Breast epithelium (tissue), 4 donors: ENCODE measurements at places on chromosomes 13 and 19. TPM values are rescaled to one million over a fixed set of nuclear protein-coding genes. Genes with fewer than 3 reads are reported as not detected.
A peak's percentile ranks its signal among the peaks of the same experiment; 100 is the strongest.

DNA sequence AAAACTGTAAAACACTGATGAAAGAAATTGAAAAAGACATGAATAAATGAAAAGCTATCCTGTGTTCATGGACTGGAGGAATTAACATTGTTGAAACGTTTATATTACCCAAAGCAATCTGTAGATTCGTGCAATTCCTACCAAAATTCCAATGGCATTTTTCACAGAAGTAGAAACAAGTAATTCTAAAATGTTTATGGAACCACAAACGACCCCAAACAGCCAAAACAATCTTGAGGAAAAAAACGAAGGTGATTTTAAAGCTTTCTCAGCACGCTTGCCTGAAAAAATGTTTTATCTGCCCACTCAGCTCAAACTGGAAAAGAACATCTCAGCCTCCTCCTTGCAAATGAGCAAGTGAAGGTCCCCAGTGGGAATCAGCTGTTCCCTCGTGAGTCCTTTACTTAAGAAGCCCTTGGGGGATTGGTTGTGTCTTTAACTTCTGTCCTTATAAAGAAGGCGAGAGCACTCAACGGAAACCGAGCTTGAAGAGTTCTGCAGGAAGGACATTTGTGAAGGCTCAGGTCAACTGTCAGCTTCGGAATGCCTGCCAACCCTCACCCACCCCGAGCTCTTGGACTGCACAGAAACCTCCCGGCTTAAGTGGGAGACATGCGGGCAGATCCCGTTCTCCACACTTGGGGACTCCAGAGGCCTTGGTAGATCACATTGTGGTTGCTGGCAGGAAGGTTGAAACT, 256.0 kb upstream of the IRS2 start:
- no peak overlapping the region for H3K4me3 ChIP-seq
- H3K4me1 ChIP-seq = no peaks in the 10 kb centered on the region
- H3K36me3 ChIP-seq = no peaks in the 10 kb centered on the region

GRCh38 chr13:99203601-99204579, 3.2 kb downstream of the UBAC2 start:
- no peaks in the 10 kb centered on the region for H3K4me1 ChIP-seq
- no peak overlapping the region for H3K4me3 ChIP-seq
- H3K36me3 ChIP-seq = no peaks in the 10 kb centered on the region
- no peaks in the 10 kb centered on the region for H3K27me3 ChIP-seq

DNA sequence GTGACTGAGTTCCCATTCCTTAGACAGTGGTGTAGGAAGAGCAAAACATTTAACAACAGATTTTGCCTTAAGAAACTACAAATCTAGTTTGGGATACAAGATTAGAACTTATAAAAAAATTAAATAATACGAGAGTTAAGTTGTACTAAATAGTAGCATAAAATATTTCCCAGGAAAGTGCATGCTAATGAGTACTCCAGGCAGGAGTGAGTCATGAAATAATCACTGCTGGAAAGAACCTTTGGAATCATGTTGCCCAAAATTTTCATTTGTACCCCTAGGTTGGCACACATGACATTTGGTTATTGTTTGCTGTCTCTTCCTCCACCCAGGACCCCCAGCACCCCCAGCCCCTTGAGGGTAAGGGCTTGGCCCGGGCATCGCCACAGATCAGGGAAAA, 26.3 kb upstream of the KL start:
- H3K27me3 ChIP-seq = no peaks in the 10 kb centered on the region
- H3K4me3 ChIP-seq = no peak overlapping the region
- no peak overlapping the region for H3K27ac ChIP-seq

Gene CALR
- 301 TPM for total RNA-seq

Gene ICAM5
- 1.3 TPM for total RNA-seq

Gene PCP2
- 6.7 TPM for total RNA-seq

Gene ZNF579
- total RNA-seq = 1.6 TPM

DNA sequence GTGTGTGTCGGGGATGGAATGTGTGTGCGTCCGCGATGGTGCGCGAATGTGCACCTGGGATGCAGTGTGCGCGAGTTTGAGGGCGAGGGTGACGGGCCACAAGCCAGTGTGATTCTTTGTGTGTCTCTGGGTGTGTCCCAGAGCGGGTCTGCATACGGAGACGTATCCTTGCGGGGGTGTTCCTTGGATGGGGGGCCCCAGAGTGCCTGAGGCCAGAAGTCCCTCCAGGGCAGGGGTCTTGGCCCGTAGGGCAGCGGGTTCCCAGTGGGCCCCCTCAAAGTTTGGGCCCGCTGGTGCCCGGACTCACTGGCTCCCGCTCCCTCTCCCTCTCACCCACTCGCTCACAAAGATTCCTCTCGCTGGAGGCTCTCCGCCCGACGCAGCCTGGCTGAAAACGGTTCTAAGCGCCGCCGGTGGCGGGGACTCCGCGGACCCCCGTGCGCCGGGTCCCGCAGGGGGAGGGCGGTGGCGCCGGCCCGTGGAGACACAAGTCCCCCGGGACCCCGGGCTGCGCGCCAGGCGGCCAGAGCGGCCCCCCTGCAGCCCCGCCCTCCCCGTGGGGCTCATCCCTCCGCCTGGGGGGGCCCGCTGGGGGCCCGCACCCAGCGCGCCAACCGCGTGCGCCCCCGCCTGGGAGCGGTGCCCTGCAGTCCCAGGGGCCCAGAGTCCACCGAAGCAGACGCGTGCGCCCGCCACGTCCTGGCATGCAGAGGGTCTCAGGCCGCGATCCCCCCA, 886 bp downstream of the CRLF1 start:
- H3K36me3 ChIP-seq = no peaks in the 10 kb centered on the region
- peaks cover 12% of the 10 kb centered on the region for H3K4me1 ChIP-seq
- peaks cover 17% of the 10 kb centered on the region for H3K27me3 ChIP-seq
- DNase-seq = no peak

- no peak overlapping the region for H3K4me3 ChIP-seq
- H3K27me3 ChIP-seq = no peaks in the 10 kb centered on the region
- H3K36me3 ChIP-seq = no peaks in the 10 kb centered on the region
- no peaks in the 10 kb centered on the region for H3K4me1 ChIP-seq
Observed at GRCh38 chr19:5953680-5954213, 24.2 kb downstream of the RANBP3 start.

DNA sequence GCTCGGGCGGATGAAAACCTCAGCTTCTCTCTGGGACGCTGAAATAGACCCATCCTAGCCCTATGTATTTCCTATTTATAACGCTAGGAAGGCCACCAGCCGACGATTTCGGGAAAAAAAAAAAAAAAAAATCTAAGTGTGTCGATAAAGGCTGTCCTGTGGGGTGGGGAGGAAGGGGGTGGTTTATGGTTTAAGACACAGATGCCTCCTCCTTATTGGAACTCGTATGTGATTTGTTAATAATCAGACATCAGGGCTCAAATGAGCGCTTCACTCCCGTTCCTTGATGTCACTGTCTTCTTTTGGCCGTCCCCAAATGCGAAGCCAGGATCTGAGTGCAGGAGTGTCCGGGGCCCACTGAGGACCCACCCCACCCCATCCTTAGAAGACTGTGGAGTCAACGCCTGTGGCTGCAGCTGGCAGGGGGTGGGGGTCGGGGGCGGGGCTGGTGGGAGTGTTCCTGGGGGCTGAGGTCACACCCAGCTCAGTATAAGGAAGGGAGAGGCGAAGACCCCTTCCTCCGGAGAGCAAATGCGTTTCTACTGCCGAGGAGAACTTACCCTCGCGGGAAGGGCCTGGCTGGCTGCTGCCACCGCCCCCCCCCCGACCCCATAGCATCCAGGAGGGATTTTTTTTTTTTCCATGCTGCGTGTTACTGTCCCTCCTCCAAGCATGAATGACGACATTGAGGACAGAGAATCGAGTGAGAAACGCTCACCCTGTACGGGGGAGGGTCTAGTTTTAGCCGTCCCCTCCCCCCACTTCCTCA, 971 bp downstream of the ATCAY start:
- no peaks in the 10 kb centered on the region for H3K36me3 ChIP-seq
- DNase-seq = no peak
- no peak overlapping the region for H3K4me3 ChIP-seq
- H3K27me3 ChIP-seq = peaks cover 71% of the 10 kb centered on the region
- no peaks in the 10 kb centered on the region for H3K4me1 ChIP-seq

Gene ZNF44
- total RNA-seq = 23.9 TPM

Gene CBLC
- total RNA-seq = 18.1 TPM

Gene ZFP28
- 12.5 TPM for total RNA-seq

DNA sequence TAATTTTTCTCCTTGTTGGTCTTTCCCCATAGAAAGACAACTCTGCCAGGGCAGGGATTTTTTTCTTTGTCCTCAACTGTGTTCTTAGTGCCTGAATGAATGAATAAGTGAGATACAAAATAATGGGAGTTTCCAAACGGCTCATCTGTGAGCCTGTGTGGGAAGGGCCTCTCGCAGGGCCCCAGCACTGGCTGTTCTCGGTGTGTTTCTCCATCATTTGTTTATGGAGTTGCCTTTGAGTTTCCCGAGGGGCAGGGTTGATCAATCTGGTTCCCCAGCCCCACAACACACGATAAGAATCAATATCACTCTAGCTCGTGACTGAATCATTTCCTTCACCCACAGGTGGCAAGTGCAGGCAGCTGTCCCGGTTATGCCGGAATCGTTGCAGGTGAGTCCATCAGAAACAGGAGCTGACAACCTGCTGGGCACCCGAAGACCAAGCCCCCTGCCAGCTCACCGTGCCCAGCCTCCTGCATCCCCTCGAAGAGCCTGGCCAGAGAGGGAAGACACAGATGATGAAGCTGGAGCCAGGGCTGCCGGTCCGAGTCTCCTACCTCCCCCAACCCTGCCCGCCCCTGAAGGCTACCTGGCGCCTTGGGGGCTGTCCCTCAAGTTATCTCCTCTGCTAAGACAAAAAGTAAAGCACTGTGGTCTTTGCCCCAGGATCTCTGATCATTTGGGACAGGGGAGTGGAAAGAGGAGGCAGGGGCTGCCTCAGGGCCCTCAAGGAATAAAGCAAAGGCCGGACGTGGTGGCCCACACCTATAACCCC, 14.9 kb downstream of the FXYD5 start:
- H3K36me3 ChIP-seq = no peaks in the 10 kb centered on the region
- no peak overlapping the region for H3K4me3 ChIP-seq
- peak overlapping the region; percentile 80 for H3K27ac ChIP-seq
- H3K4me1 ChIP-seq = no peaks in the 10 kb centered on the region
- no peak for DNase-seq
- no peaks in the 10 kb centered on the region for H3K27me3 ChIP-seq

DNA sequence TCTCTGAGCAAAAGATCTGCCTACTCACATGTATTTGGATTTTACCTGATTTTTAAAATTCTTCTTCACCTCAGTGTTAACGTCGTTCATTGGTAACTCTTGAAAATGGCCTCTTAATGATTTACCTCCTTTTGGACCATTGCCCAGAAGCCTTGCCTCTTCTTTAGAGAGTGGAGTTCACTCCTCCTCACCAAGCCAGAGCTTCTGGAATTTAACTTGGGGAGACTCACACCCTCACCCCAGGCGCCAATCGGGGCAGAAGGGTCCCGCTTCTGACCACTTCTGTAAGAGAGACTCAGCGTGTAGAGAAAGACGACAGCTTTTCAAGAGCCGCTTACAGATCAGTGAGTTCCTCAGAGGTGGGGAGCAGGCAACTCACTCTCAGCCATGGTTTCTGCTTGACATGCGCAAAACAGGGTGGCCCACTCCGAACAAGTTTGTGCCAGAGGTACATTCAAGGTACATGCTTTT, 2.7 kb downstream of the PNMA8C start:
- H3K4me1 ChIP-seq = no peaks in the 10 kb centered on the region
- DNase-seq = no peak

DNA sequence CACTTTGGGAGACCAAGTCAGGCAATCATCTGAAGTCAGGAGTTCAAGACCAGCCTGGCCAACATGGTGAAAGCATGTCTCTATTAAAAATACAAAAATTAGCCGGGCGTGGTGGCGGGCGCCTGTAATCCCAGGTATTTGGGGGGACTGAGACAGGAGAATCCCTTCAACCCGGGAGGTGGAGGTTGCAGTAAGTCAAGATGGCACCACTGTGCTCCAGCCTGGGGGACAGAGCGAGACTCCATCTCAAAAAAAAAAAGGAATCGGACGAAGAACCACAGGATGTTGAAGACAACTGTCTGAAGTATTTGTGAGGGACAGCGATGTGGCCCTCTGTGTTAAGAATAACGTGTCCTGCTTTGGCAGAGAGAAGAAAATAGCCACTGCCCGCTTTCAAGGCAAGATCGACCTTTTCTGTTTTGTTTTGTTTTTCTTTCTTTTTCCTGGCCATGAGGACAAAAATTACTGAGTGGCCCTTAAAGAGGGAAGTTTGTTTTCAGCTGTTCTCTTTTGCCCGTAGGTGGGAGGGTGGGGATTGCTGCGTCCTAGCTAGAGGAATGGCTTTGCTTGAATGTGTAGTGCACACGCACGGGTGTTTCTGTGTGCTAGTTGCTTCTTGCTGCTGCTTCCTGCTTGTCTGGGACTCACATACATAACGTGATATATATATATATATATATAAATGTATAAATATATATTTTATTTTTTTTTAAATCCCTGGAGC, 6.2 kb upstream of the PRKCG start:
- H3K4me1 ChIP-seq = no peaks in the 10 kb centered on the region
- no peaks in the 10 kb centered on the region for H3K27me3 ChIP-seq
- no peak overlapping the region for H3K27ac ChIP-seq
- no peak overlapping the region for H3K4me3 ChIP-seq

Gene MAB21L1
- total RNA-seq = 7.7 TPM

GRCh38 chr13:42631181-42631580, 57.2 kb downstream of the TNFSF11 start:
- H3K36me3 ChIP-seq = no peaks in the 10 kb centered on the region
- H3K4me3 ChIP-seq = no peak overlapping the region
- no peak for DNase-seq
- H3K27me3 ChIP-seq = no peaks in the 10 kb centered on the region
- no peak overlapping the region for H3K27ac ChIP-seq

DNA sequence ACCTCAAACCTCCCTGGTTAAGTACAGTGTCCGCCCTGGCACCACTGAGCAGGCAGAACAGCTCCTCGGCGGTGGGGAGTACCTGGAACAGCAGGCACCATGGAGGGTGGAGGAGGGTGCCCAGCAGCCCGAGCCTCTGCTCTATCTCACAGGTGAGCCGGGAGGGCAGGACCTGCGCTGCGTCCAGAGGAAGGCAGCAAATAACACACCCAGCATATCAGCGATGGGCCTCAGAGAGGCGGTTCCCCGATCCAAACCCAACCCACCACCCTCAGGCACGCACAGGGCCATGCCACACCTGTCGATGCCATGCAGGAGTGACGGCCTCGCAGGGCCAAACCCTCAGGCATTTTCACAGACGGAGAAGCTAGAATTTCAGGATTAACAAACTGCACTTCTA, 11.8 kb downstream of the PEPD start:
- DNase-seq = no peak
- peaks cover 9% of the 10 kb centered on the region for H3K4me1 ChIP-seq
- H3K27ac ChIP-seq = no peak overlapping the region
- no peaks in the 10 kb centered on the region for H3K27me3 ChIP-seq
- H3K36me3 ChIP-seq = no peaks in the 10 kb centered on the region

- no peak overlapping the region for H3K27ac ChIP-seq
- H3K4me1 ChIP-seq = no peaks in the 10 kb centered on the region
Observed at GRCh38 chr19:35703343-35703742, 1.0 kb upstream of the ZBTB32 start.
